ENCODE measurements at places on chromosomes 2 and 18. TPM values are rescaled to one million over a fixed set of nuclear protein-coding genes. Genes with fewer than 3 reads are reported as not detected.
A peak's percentile ranks its signal among the peaks of the same experiment; 100 is the strongest.

DNA sequence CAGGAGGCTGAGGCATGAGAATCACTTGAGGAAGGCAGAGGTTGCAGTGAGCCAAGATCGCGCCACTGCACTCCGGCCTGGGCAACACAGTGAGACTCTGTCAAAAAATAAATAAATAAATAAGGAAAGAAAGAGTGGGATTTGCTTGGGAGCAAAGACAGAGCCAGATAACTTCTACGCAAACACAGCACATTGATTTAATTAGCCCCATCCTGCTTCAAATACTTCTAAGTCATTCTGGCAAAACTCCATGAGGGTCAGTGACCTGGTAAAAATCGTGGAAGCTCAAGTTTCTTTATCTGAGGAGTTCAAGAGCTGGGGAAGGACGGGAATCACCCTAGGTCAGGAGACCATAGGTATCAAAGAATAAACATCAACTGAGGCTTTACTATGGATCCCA is 70.6 kb upstream of the TCF7L1 start:
- no peak for DNase-seq

GRCh38 chr2:12424809-12425208 is 291.9 kb upstream of the TRIB2 start:
- DNase-seq, result no peak

GRCh38 chr18:43525169-43525568 is 247.9 kb upstream of the SYT4 start:
- DNase-seq, result peak; percentile 27

GRCh38 chr2:85564144-85564563 is 2.9 kb upstream of the GGCX start:
- no peak for DNase-seq

- DNase-seq, result no peak
Measured at GRCh38 chr2:90209806-90210205, 1518.3 kb downstream of the RPIA start.

DNA sequence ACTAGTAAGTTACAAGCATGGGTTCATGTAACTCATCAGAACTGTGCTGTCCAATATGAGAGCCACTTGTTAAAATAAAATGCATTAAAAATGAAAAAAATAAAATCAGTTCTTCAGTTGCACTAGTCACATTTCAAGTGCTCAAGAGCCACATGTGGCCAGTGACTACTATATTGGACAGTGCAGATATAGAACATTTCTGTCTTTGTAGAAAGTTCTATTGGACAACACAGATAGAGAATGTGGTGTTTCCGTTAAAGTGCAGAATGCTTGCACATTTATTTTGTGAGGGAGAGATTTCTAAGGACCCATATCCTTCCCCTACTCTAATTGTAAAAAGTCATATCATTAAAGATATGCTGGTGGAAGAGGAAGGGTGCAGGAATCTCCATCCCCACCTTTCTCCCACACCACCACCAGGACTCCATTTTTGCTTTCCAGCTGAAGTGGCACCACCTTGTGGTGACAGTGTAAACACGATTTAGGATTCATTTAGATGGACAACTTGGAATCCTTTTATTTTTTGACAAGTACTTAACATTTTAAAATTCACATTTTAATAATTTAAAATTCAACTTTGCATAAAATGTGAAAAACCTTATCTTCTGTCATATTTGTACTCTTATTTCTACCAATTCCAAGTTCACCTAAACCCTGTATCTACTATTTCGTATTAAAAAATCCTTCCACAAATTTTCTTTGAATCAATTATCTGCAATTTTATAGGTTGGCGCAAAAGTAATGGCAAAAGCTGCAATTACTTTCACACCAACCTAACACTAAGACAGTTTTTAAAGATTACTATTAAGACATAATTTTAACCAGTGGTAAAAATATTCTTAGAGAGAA is 9.4 kb upstream of the CD302 start:
- DNase-seq, result peak; percentile 69

- peak; percentile 99 for DNase-seq
Measured at GRCh38 chr2:1593371-1594122, 150.8 kb downstream of the PXDN start.

DNA sequence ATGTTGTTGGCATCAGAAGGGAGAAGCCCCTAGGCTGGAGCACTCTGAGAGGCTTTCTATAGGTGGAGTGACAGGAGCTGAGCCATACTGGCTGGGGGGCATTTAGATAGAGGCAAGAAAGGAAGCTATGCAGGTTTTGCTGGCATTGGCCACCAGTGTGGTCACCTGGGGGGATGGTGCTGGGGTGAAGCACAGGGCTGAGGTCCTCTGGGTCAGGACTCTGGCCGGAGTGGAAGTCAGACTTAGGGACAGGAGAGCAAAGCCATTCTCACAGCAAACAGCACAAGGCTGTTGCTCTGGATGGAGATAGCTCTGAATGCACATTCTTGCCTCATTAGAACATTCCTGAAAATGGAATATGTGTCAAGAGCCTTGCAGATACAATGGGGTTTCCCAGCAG is 47.4 kb downstream of the NTSR2 start:
- no peak for DNase-seq

The MYO1B gene
- polyA plus RNA-seq, result 26.5 TPM

DNA sequence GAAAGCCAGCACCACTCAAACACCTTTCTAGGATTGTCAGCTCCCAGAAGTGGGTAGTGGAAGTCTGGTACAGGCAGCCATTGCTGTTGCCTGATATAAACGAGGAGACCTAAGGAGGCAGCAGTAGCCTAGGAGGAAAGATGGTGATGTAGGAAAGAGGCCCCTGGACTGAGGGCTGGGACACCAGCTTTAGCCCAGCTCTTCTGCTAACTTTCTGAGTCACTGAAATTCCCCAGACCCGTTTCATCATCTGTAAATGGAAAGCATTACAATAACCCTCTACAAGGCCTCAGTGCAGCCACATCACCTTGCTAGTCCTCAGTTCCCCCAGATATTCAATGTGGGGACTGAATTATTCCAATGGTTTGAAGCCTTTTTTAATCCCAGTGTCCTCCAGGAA is 336.5 kb downstream of the TNS1 start:
- no peak for DNase-seq

The WDR54 gene
- polyA plus RNA-seq, result 61.6 TPM

GRCh38 chr18:62338446-62339105 is 13.5 kb downstream of the TNFRSF11A start:
- DNase-seq, result no peak

DNA sequence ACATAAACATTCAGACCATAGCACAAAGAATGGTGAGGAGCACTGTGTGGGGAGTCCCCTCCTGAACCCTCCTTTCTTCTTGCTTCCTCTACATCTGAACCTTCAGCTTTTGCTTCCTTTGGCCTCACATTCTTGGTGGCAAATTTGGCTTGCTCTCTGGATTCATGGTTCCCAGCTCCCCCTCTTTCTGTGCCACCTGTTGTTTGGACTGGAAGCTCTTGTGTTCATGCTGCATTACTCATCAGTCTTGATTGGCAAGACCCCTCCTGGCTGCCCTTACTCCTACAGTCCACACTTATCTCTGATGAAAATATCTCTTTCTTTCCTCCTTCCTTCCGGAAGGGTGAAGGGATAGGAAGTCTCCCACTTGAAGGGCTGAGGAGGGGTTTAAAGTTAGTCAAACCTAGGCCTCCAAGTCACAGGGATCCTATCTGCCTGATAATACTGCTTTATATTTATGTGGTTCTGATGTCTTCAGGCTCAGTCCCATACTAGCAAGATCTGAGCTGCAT is 70.0 kb downstream of the MYO3B start:
- DNase-seq, result no peak

DNA sequence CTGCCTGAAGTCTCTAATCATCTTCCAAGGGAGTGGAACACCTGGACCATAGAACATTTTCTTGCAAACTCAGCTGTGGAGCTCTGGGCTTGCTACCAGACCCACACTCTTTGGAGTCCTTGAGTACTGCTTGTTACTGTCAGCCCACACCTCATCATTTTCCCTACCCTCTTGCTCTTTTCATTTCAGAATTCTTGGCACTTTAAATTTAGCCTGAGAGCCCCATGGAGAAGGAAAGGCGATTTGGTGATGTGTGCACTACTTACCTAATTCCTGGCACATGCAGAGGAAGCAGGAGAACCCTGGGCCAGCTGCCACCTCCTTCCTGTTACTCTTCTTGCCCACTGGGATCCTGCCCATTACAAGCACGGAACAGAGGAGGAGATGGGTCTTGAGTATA is 31.7 kb downstream of the TMEM178A start:
- no peak for DNase-seq

DNA sequence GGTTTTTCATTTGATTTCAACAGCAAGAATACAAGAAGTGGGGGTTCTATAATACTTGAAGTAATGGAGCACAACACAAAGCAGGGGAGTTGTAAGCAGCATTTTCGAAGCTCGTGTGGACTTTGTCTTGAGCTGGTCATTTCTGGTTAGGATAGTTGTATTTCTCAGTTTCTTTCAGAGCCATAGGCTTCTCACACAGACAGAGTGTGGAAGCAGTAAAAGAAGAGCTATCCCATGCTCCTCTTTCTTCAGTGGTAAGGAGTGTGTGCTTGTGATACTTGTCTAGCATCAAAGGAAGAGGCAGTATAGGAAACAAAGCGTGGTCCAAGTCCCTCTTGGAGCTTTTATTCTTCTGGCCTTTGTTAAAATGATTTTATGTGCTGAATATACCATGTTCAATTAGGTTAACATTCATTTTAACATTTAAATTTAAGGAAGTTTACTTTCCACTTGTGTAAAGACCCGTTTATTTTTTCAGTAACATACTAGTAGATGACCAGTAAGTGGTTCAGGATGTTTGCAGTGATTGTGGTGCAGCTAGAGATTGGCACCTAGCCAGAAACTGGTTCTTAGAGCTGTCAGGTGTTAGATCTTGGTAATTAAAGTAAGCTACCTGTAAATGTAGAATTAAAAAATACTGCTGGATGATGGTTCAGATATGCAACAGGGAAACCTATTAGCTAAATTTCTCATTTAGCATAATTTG is 14.6 kb downstream of the CCNYL1 start:
- DNase-seq, result peak; percentile 23

The COL3A1 gene
- 900 TPM for polyA plus RNA-seq

GRCh38 chr2:200054681-200055468 is 99.5 kb downstream of the MAIP1 start:
- DNase-seq, result no peak

The TNFRSF11A gene
- polyA plus RNA-seq, result 2.5 TPM

- DNase-seq, result no peak
Measured at GRCh38 chr2:98253461-98254070, 92.7 kb upstream of the CNGA3 start.

Data from SK-N-SH (cell line).